ENCODE measurements at places on chromosomes 7 and 10. TPM values are rescaled to one million over a fixed set of nuclear protein-coding genes. Genes with fewer than 3 reads are reported as not detected.

TMEM176A gene
- 64.3 TPM for total RNA-seq

DNA sequence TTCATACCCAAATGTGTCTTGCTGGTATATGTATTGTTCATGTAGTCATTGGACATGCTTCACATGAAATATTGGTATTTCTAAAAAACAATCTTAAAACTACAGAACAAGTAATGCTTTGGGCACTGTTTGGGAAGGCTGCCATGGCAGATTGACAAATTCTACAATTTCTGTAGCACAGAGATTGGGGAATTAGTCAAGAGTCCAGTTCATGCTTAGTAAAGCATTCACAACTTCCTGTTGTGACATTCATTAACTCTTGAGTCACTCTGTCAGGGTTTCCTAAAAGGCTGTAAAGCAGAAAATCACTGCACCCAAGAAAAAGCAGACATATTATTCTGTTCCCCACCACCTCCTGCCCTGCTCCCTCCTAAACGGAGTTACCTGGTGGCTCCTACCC lies 398.9 kb downstream of the PHTF2 start:
- DNase-seq: no peak

- DNase-seq: no peak
Measured at GRCh38 chr10:102770792-102771191, 27.0 kb downstream of the WBP1L start.

DNA sequence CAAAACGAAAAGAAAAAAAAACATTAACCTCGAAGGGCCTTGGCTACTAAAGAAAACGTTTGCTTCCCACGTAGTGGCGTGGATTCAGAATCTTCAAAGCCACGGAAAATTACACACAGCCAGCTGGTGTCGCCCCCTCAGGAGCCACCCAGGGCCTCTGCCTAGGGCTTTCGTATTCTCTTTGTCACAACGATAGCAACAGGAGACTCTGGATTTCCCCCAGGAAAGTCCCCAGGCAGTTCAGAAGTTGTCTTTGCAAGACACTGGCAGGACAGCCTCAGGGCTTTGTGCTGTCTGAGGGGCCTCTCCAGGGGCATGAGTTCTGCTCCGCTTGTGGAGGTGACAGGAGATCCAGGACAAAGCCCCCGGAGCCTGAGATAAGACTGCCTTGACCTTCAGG lies 150.2 kb upstream of the INSYN2A start:
- no peak for DNase-seq

LRRC18 gene
- total RNA-seq: not detected

GRCh38 chr10:122738031-122738430 lies 38.4 kb upstream of the C10orf120 start:
- no peak for DNase-seq

NKX1-2 gene
- total RNA-seq: not detected

DNA sequence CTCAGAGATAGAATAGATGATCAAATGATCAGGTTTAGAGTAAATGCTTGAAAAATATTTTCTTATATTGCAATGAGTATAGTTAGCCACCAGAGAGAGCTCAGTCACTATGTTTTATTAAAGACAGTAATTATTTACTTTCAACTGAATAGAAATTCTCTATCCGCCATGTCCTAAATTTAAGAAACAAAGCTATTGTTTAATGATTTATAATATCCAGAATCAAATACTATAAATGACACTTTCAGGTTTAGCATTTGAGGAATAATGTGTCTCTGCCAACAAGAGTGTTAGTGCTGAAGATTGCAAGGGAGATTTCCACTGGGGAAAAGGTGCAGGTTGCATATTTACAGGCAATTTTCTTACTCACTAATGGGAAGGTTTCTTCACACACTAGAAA lies 184.7 kb downstream of the DGKB start:
- no peak for DNase-seq

DNA sequence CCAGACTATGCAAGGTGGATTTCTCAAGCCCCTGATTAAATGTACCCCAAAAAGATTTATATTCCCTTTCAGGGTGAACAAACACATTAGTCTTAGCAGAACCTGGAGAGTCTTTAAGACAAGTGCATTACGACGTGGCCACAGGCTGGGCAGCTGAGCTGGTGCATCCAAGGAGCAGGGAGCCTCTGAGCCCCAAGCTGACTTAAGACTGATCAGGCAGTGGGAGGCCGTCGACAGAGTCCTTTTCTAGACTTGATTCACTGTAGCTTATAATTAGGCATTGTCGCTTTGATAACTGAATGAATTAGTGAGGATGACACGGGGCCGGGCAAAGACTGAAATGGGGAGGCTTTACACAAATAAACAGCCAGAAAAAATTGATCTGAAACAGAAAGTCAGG lies 353.2 kb downstream of the GPAM start:
- no peak for DNase-seq

- DNase-seq: no peak
Measured at GRCh38 chr7:5523052-5523711, 99.5 kb upstream of the TNRC18 start.

DNA sequence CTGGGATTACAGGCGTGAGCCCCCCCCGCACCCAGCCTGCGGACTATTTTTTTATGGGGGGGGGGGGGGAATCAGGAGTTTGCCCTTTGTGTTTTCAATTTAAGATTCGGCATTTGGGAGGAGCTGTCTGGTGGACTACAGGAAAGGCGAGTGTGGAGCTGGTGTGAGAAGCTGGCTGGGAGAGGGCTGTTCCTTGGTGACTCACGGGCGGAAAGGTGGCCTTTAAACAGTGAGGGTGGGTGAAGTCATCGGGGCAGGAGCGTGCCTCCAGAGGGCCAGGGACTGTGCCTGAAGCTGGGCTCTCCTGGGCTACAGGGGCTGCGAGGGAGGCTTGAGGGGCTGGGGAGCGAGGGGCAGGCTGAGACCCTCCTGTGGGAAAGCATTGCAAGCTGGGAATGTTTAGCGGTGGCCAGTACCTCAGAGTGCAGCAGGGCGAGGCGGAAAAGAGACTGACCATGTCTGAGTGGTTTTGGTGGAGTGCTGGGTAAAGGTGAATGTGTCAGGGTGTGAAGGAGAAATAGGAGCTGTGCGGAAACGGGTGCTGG lies 39.7 kb upstream of the ZNF32 start:
- DNase-seq: no peak

- DNase-seq: no peak
Measured at GRCh38 chr10:11576092-11576809, 35.2 kb downstream of the USP6NL start.

STEAP1B gene
- total RNA-seq: 2.6 TPM

TAS2R41 gene
- total RNA-seq: not detected

GARIN1A gene
- 10.2 TPM for total RNA-seq

DNA sequence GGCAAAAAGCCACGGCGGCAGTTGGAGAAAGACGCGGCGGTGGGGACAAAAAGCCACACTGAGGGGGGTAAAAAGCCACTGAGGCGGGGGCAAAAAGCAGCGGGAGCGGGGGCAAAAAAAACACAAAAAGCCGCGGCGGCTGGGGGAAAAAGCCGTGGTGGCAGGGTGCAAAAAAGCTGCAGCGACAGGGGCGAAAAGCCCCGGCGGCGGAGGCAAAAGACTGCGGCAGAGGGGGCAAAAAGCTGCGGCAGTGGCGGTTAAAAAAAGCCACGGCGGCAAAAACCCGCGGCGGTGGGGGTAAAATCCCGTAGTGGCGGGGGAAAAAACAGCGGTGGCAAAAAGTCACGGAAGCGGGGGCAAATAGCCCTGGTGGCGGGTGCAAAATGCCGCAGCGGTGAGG lies 527.3 kb downstream of the ZNF33B start:
- no peak for DNase-seq

- DNase-seq: no peak
Measured at GRCh38 chr7:81234896-81235295, 316.0 kb upstream of the SEMA3C start.

NPTX2 gene
- total RNA-seq: 23.8 TPM

GRCh38 chr10:10394933-10395658 lies 622.6 kb upstream of the CELF2 start:
- no peak for DNase-seq
